Hippocampal formation (tissue), 2 donors: ENCODE measurements at places on chromosomes 16 and 17.

GRCh38 chr16:27798241-27798640, 248.3 kb downstream of the KATNIP start:
- no peak for DNase-seq

GRCh38 chr16:81214745-81215166, 23.7 kb upstream of the BCO1 start:
- no peak for DNase-seq

DNA sequence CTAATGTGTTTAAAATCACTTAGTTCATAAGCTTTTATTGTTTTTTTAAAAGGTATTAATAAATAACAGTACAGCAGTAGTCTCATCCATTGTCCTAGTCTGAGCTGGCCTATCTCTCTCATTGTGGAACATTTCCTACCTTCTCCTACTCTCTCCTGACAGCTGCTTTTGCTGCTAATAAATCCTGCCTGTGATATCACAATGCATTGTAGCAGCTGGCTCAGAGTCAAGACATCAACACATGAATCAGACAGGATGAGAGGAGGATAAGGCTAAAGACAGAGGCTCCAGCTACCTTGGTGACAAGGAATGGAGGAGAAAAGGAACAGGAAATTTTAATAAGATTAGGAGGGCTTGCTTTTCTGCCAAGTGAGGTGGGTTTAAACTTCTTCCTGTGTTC, 626.1 kb downstream of the HS3ST4 start:
- no peak for DNase-seq

GRCh38 chr16:54928016-54928356, 2.7 kb upstream of the IRX5 start:
- no peak for DNase-seq

GRCh38 chr16:28823873-28824716, 1.3 kb downstream of the ATXN2L start:
- peak; percentile 90 for DNase-seq

DNA sequence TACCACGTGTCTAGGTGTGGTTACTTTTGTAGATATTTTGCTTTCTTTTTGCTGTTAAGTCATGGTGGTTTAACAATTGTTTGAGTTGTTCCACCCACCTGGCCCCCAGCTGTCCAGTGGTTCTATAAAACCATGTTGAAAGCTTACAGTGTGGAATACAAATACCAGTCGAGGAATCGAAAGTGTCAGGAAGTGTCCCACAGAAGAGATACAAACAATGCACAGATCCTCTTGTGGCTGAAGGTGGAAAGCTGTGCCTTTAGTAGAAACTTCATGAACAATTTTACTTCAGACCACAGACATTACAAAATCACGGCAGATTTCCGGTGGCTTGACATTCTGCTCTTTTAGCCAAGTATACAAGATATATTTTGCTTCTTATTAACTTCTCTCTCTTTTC, 782.4 kb upstream of the SOX9 start:
- no peak for DNase-seq

DNA sequence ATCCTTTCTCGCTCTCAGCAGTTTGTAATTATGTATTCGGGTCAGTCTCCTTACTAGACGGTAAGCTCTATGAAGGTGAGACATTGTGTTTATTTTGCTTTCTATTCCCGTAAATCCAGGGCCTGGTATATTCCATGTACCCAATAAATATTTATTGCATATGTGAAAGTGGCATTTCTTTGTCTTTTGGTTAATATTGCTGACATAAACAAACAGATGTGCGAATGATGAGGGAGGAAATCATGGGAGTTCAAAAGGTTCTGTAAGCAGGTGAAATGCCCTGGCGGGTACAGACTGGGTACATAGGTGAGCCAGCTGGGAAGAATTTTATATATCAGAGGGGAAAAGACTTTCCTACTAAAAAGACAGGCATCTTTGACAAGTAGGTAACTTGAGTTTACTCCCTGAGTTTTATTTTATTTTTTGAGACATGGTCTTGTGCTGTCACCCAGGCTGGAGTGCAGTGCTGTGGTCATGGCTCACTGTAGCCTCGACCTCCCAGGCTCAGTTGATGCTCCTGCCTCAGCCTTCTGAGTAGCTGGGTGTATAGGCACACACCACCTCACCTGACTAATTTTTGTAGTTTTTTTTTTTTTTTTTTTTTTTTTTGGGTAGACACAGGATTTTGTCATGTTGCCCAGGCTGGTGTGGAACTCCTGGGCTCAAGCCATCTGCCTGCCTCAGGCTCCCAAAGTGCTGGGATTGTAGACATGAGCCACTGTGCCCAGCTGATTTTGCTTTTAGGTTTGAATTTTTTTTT, 5.7 kb upstream of the METTL9 start:
- no peak for DNase-seq

DNA sequence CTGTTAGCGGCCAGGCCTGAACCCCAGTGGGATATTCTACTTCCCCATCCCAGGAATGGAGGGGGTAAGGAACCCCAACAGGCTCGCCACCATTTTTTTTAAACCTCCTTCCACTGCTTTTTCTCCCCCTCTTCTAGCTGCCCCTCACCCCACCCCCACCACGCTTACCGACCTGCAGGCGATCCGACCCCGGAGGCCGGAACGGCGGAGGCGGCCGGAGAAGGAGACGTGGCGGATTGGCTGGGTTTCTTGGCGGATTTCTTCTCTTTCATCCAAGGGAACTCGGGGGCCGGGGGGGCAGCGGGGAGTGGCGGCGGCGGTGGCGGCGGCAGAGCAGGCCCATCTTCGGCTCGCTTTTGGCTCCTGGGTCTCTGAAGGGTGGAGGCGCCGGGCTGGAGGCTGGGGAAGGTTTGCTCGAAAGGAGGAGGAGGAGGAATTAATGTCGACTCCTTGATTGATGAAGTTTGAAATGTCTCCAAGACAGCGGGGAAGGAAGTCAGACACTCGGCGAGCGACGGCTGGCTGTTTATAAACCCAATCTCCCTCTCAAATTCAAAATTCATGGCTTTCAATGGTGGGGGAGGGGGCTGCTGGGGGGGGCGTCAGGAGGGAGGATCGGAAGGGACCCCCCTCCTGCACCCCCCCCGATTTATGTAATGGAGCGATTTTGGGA, 424 bp downstream of the HOXB2 start:
- DNase-seq: no peak

DNA sequence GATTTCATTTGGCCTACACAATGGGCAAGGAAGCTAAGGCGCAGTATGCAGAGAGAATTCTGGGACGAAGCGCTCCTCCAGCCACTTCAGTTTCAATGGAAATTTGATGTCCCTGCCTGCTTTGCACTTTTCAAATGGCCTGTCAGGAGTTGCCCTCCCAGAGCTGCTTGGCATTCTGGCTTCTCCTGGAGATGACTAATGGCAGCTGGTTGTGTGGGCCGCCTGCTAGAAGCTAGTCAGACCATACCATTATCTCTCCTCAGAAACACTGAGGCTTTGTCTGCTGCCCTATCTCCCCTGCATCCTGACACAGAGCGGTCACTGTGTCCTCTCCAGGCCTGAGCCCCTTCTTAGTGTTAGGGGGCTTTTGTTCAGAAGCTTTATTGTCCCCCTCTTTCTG, 180.1 kb downstream of the SPECC1 start:
- peak; percentile 98 for DNase-seq

DNA sequence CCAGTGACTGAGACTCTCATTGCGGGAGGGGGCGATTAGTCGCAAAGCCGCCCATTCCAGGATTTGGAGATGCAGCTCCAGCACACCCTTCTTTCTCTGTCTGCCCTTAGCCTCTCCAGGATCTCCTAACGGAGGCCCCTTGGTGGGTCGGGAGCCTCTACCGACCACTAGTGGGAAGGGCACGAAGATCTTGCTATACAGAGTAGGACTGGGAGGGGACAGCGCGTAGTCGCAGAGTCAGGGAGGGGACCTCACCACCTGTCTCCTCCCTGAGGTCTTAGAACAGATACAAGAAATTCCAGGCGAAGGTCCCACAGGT, 588 bp upstream of the SMTNL2 start:
- DNase-seq: no peak

DNA sequence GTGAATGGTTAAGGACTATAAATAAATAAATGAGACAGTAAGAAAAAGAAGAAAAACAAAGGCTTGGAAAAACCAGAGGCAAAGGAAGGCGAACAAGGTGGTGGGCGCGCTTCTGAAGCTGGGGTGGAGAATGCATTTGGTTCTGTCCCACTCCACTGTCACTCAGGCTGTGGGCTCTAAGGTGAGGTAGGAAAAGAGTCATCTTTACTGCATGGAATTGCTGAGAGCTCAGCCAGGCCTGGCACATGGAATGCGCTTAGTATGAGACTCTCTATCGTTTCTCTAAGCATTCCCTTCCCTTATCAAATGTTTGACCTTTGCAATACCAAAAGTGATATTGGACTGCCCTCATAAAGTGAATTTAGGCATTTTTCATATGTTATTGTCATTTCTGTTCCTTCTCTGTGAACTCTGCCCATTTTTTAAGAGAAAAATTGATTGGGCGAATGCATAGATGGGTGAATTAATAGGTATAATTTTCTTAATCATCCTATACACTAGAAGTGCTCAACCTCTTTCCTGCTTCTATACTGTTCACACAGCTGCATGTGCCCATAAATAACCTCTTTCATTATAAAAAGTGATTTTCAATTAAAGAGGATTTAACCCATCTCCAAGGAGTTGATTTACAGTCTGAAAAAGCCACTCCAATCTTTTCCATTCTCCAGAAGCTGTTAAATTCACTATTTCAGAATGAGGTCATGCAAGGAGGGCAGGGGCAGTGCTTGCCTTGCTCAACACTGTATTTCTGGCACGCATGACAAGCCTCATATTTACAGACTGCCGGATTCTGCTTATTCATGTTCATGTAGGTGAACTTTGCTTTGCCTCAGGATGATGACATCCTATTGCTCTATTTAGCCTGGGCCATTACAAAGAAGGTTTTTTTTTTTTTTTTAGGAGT, 87.7 kb downstream of the MYH10 start:
- no peak for DNase-seq

DNA sequence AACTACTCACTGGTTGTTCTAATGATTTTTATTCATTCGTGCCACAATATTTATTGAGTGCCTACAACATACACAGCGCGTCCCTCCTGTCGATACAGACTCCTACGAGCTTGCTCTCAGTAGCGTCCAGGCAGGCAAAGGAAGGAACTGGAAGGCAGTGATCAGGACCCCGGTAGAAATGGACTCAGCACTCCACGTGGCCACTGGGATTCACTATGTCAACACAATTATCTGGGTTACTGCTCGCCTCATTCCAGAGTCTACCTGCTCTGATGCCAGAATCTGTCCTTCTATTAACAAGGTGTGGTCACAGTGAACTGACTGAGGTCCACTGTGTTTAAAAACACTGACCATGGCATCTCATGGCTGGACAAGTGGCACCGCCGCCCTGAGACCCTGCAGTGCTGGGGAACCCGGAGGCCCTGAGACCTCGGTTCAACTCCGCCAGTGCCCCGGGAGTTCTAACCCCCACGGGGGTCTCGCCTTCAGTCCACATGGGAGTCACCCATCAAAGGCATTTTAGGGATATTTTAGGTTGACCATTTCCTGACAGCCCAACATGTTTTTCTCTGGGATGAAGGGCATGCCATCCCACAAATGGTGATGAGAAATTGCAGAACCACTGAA, 71.4 kb downstream of the ZFHX3 start:
- no peak for DNase-seq

DNA sequence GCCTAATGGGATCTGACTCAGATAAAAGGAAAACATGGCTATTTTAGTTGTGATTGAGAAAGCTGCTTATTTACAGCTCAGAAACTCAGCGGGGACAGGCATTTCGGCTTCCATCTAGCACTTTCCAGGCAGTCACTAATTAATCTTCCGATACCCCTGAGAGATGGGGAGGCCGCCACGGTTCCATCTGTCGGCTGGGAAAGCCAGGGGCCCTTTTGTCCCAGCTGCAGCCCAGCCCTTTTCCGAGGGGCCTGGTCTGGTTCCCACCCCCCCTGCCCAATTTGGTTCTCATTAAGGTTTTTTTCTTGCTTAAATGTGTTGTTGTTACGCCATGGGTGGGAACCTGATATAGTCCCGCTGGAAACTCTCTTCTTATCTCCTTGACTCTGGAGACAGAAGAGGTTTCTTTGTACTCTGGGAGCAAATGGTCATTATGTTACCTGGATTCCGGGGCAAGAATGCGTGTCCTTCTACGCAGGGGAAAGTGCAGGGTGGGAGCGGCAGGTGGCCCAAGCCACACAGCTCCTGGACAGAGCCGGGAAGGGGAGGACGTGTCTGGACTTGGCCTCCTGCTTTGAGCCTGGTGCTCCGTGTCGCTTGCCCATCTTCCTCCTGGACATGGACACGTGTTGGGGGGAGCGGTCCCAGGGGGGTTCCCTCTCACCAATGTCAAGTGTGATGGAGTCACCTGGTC, 50.9 kb upstream of the GSE1 start:
- no peak for DNase-seq

DNA sequence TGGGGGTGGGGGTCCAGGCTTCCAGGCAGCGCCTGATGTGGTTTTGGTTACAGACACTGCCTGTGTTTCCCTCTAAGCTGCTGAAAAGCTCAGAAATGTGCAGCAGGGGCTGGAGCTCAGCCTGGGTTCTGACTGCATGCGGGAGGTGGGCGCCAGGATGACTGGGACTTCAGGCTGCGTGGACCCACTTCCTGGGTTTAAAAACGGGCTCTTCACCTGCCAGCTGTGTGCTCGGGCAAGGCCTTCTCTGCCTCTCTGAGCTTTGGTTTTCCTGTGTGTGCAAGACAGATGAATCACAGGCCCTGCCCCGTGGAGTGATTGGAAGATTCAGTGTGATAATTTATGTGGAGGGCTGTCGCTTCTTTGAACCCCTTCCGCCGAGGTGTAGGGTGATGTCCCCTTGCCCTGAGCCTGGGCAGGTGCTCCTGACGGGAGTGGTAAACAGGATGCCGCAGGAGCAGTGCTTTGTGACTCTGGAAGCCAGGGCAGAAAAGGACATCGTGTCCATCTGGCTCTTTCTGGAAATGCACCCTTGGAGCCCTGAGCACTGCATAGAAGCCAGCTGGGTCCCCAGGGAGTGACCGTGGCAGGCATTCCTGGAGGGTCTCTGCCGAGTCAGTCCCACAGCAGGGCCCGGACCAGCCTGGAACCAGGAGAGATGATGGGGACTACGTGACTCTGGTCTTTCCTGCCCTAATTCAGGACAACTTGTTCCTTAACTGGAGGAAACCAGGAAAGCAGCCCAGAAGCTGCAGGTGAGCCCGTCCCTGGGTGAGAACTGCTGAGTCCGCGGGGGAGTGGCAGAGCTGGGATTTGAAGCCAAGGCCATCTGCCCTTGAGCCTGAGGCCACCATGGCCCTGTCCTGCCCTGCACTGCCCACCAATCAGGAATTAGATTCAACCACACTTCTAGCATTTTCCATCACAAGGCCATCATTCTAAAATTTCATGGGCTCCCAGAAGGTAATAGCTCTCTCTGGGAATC, 28.5 kb upstream of the SLC7A5 start:
- DNase-seq: no peak
